ENCODE measurements at places on chromosomes 1 and 21.

DNA sequence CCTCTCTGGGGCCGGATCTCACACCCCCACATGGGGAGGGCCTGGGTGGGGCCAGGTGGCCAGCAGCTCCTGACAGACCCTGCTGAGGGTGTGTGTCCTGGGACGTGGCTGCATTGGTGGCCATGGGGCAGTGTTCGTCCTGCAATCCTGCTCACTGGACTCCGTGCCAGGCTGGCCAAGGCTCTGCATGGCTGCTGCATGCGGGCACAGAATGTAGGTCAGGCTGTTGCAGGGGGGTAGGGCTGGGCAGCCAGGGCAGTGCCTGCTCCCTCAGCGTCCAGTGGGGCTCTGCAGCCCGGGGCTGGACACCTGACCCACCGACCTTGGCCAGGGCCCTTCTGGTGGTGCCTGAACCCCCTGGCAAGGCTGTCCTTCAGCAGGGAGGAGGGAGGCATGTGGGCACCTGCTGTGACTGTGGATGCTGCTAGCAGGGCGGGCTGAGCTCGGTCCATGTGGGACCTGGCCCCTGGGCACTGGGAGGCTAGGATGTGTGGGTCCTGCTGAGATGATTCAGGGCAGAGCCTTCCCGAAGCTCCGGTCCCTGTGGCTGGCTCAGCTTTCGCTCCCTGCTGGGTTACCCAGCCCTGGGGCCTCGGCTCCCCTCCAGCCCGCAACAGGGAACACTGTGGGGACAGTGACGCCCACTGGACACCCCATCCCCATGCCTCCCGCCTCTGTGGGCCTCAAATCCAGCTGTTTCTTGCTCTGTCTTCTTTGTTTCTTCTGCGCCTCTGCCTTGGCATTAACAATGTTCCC lies 14.9 kb upstream of the PLCH2 start:
- DNase-seq = no peak

GRCh38 chr1:72009173-72010093 lies 272.9 kb downstream of the NEGR1 start:
- DNase-seq = no peak

DNA sequence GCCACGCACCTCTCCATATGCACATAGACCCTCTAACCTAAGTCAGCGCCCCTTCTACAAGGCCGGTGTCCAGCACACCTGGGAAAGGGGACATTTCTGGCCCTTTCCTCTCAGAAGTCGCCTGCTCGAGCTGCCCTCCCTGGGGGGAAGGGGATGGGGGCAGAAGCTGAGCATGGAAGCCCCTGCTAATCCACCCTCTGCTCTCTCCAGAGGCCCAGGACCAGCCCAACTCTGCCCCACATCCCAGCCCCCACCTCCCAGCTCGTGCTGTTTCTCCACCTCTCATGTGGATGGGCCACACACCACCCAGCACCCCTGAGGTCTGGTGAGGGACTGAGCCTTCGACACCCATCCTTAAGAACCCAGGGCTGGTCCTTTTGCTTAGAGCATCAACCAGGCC lies 14.8 kb downstream of the TNFRSF1B start:
- DNase-seq = no peak

DNA sequence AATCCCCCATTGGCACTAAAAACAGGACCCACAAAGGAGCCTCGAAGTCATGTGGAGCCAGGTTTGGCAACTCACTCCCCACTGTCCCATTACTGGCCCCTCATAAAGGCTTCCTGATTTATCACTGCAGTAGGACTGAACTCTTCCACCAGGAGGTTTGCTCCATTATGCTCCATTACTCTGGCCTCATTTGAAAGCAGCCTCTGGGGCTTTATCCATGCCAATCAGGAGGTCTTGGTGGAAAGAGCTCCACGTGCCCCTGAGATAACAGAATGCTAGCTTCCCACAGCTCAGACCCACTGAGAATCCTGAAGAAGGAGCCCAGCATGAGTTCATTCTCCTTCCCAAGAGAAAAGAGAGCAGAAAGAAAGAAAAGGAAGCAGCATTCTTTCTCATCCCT lies 76.4 kb downstream of the HIVEP3 start:
- no peak for DNase-seq

GRCh38 chr1:227532019-227532619 lies 31.2 kb upstream of the ZNF678 start:
- no peak for DNase-seq

- DNase-seq = no peak
Observed at GRCh38 chr1:68188060-68188538, 44.2 kb downstream of the WLS start.

- no peak for DNase-seq
Observed at GRCh38 chr1:111629190-111629954, 9.8 kb downstream of the RAP1A start.

DNA sequence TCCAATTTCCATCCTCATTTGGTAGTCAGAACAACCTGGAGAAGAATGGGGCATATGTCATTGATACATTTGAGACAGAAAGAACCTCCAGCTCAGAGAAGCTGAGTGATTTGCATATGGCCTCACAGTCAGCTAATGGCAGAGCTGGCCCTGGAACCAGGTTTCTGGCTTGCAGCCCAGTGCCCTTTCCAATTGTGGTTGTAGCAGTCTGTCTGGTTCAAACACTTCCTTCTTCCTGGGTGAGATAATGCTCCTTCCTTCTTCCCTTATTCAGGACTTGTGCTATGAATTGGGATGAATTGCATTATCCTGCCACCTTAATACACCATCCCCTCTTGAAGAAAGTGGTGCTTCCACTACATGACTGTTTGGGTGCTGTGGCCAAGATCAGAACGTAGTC lies 24.2 kb downstream of the SLC5A9 start:
- DNase-seq = no peak

- DNase-seq = no peak
Observed at GRCh38 chr21:42929969-42930368, 4.5 kb upstream of the ERVH48-1 start.

GRCh38 chr1:56227401-56227800 lies 352.0 kb downstream of the PLPP3 start:
- no peak for DNase-seq

GRCh38 chr1:78114034-78114956 lies 68.5 kb downstream of the GIPC2 start:
- peak; percentile 71 for DNase-seq

- DNase-seq = no peak
Observed at GRCh38 chr1:90154711-90155110, 159.8 kb downstream of the ZNF326 start.

GRCh38 chr1:59769736-59770095 lies 45.0 kb upstream of the HOOK1 start:
- no peak for DNase-seq

- no peak for DNase-seq
Observed at GRCh38 chr1:153100245-153100644, 5.9 kb upstream of the SPRR2E start.

- no peak for DNase-seq
Observed at GRCh38 chr1:31881688-31882000, 56.5 kb downstream of the PTP4A2 start.

- DNase-seq = no peak
Observed at GRCh38 chr1:168419736-168420135, 124.1 kb downstream of the XCL2 start.

DNA sequence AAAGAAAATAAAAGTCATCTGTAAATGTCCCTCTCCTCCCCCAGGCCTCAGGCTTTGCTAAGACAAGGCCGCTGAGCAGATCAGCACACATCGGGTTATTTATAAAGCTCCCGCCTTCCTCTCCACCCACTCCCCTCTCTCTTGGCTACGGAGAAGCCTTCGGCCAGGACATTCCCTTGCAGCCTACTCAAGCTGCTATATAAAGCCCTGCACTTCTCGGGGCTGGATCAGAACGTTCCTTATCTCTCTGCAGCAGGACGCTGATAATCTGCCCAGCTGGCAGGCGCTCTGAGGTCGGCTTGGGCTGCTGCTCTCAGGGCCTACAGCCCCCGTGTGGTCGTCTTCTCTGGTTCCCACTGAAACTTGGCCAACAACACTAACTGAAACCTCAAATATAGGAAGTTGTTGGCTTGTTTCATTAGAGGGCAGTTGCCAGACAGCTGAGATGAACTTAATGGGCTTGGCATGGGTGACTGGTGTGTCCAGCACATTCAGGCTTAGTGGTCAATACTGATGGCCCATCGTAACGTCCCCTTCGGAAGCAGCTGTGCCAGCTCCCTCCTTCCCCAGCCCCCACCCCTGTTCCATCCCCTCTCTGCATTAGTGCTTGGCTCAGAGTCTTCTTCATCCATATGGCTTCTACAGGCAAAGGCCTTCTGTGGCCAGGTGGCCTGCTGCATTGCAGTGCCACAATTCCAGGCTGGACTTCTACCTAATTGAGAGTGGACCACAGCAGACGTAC lies 64.6 kb downstream of the IER5 start:
- no peak for DNase-seq

DNA sequence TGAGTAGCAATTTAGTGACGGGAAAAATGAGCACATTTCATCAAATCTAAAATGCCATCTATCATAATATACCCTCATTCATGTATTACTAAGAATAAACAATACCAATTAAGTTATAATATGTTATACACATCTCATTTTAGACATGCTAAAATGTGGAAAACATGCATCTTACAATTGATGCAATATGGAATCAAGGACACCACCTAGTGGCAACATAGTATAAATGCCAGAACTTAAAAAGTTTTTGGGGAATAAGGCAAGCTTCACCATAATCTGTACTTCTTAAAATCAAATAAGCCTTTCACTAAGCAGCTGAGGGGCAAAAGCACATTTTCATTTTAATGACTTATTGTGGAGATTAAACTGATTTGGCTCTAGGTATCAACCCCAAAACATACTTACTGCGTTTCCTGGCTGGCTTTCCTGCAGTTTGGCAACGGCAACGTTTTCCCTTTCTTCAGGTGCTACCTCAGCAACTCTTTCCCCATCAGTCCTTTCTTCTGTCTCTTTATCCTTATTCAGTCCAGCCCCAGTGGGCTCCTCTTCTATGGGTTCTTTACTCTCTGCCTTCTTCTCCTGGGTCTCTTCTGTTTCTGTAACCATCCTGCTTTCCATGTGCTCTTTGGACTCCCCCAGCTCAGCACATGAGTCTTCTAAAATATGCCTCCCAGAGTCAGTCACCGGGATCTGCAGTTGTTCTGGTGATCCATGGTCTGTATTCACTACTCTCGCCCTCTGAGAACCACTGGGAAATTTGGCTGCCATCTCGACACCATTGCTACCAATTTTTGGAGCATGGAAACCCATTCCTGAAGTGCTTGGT lies 11.4 kb downstream of the SDE2 start:
- peak; percentile 59 for DNase-seq

GRCh38 chr1:223842784-223843183 lies 3.0 kb downstream of the TP53BP2 start:
- no peak for DNase-seq

DNA sequence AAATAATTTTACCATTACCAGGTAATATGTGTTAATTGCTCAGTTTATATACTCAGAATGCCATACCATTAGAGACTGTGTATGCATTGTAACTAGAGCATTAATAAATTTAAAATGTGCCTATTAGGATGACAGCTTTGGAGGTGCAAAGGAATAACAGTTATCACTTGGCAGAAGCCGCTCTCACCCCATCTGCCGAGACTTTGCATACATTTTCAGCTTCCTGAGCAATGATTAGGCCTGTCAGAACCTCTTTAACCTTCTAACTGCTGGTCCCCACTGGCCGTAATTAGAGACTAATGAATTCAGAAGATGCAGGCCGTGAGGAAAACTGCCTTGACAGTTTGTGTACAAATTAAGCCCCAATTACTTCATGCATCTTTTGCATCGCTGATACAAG lies 158.0 kb upstream of the PROX1 start:
- DNase-seq = no peak

GRCh38 chr1:180680558-180681144 lies 48.8 kb downstream of the XPR1 start:
- DNase-seq = no peak

- DNase-seq = no peak
Observed at GRCh38 chr1:203060115-203060514, 25.7 kb downstream of the MYOG start.

DNA sequence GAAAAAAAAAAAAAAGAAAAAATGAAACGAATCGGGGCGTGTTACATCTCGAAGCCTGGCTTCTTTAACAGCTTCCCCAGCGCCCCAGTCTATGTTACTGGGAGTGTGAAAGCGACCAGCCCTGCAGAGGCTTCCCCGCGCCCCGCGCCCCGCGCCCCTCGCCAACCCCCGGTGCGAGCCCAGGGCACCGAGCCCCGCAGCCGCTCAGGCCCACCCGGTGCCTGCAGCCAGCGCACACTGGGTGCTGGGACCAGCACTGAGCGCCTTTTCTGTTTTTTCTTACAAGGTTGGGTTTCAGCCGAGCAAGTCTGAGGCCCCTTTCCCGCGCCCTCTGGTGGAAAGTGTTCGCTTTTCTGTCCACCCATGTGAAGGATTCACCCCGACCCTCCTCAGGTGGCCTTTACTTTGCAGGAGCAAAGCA lies 42.1 kb upstream of the ZNF496 start:
- DNase-seq = peak; percentile 56

- no peak for DNase-seq
Observed at GRCh38 chr1:186882372-186883134, 53.8 kb downstream of the PLA2G4A start.

DNA sequence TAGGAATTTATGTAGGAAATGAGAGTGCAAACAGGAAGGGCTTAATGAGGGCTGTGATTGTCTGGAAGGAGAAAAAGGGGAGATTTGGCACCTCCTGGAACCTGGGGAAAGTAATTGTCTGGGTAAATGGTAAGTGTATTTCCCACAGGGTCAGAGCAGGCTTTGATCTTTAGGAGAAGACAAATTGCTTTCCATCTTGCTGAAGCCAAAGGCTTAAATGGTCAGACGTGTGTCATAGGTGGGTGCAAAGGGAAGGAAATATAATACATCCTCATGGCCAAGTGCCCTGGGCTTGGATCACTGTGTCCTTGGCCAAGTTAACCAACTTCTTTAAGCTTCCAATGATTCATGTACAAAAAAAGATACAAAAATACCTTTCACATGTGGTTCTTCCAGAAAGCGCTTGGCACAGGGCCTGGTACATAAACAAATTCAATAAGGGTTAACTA lies 1.3 kb upstream of the DUSP23 start:
- DNase-seq = no peak

GRCh38 chr21:43318841-43319781 lies 107.8 kb downstream of the SIK1 start:
- no peak for DNase-seq

GRCh38 chr1:112464501-112464900 lies 44.3 kb upstream of the WNT2B start:
- DNase-seq = no peak

DNA sequence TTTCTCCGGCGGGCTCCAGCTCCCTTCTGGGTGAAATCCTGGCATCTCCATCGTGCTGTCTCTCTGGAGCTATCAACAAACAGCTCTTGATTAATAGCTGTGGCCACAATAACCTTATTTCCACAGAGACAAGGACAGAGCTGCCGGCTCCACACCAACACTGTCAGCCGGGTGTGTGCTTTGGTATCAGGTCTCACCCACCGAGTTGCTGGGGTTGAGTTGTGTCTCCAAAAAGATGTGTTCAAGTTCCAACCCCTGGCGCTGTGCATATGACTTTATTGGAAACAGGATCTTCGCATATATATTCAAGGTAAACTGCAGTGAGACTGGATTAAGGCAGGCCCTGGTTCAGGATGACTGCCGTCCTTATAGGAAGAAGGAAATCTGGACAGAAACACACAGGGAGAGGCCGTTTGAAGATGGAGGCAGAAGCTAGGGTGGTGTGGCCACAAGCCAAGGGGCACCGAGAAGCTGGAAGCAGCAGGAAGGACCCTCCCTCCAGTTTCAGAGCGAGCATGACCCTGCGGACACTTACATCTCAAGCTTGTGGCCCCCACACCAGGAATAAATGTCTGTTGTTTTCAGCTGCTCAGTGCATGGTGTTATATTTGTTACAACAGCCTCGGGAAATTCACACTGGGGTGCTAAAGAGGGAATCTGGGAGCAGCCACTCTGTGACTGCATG lies 88.4 kb upstream of the TMPRSS2 start:
- DNase-seq = no peak
